ENCODE measurements at places on chromosomes 7 and 10.

- no peak for DNase-seq
Measured at GRCh38 chr10:110442746-110443145, 55.0 kb upstream of the DUSP5 start.

- no peak for DNase-seq
Measured at GRCh38 chr10:84012831-84013458, 126.4 kb upstream of the GHITM start.

GRCh38 chr10:118041316-118041715 is 5.4 kb downstream of the RAB11FIP2 start:
- DNase-seq = no peak

- DNase-seq = no peak
Measured at GRCh38 chr7:1995426-1995825, 237.3 kb downstream of the MAD1L1 start.

DNA sequence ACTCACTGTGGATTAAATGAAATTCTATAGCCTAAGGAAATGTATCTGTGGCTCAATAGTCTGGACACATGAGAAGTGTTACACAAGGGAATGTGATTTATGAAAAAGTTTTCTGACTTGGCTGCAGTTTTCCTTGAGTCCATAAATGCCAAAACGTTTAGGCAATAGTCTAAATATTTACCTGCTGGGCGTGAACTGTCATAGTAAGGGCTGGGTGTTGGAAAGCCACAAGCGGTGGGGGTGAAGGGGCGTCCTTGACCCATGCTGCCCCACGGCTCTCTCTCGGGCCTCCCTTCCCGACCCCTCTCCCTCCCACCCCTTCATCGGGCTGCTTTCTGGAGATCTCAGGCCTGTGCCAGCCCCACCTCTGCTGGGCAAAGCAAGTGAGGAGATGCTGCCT is 223.7 kb downstream of the BUB3 start:
- no peak for DNase-seq
